Posterior cingulate gyrus (tissue), 11 donors: ENCODE measurements at places on chromosomes 7 and 10.

- DNase-seq, result no peak
These were observed 189.3 kb downstream of the KLF6 start for GRCh38 chr10:3595736-3596135.

DNA sequence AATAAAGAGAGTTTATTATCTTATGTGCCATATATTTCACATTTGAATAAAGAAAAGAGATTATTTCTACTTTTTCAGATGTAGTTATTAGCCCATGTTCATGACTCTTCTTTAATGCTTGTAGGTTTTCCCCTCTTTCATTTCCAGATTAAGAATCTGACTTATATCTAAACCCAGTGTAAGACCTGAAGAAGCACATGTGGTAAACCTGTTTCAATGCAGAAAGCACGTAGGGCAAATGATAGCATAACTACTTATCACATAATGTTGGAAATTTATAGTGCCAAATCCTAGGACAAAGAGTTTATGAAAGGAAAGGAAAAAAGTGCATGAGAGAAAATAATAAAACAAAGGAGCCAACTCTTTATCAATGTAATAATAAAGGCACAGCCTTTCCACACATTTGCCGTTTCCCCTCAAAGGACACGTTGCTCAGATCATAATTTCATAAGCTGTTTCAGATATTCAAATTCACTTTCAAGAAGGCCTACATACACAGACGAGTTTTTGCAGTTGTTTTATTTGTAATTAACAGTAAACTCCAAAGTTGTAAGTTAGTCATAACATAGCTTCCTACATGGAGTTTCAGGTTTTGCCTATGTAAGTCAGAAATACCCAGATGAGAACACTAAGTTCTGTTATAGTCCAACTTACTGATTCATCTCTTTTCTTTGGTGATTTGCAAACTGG, 88.8 kb upstream of the MDFIC start:
- no peak for DNase-seq

GRCh38 chr10:92238586-92239098, 52.2 kb downstream of the CPEB3 start:
- DNase-seq, result no peak

- no peak for DNase-seq
These were observed 166.6 kb downstream of the THSD7A start for GRCh38 chr7:11665357-11665756.

- peak; percentile 35 for DNase-seq
These were observed 21.2 kb downstream of the PDIA4 start for GRCh38 chr7:149007146-149007545.

- DNase-seq, result no peak
These were observed 57.6 kb downstream of the TSPAN15 start for GRCh38 chr10:69508738-69509340.

DNA sequence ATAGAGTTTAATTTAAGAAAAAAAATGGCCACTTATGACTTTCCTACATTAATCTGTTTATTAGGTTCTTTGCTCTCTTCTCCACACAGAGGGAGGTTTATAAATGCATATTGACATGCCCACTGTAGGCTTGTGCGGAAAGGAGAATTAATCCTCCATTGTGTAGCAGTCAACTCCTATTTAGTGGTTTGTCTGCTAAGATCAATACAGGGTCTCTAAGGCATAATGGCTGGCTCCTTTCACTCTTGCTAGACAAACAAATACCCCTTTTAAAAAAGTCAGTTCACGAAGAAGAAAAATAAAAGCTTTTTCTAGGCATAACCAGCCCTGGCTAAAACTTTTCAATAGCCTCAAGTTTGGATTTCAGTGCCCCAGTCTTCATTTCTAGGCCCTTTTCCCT, 141.6 kb downstream of the TSPAN12 start:
- DNase-seq, result no peak

DNA sequence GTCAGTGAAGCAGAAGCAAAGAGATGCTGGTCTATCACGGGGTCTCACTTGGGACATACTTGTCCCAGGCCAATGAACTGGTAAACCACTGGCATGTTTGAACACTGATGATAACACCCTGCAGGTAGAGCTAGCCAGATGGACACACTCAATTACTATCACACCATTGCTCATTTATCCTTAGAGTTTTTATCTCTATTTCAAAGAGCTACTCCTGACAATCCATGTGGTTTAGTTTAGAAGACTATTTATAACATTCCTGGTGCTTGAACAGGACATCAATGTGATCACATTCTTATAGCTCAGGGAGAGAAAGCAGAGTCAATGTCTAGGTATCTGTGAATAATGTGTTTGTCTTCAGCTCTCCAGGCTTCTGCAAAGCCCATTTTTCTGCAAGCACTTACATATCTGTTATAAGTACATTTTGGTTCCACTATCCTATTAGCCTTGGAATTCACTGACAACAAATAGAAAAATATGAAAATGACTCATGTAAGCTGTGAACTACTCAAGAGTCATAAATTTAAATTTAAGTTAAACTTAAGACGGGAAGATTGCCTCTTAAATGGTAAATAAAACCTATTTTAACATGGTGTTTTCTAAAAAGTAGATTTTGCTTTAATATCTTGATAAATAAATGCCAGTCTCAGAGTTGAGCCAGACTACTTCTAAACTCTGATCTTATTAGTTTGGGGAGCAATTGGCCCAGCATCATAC, 106.7 kb upstream of the MBL2 start:
- DNase-seq, result no peak

DNA sequence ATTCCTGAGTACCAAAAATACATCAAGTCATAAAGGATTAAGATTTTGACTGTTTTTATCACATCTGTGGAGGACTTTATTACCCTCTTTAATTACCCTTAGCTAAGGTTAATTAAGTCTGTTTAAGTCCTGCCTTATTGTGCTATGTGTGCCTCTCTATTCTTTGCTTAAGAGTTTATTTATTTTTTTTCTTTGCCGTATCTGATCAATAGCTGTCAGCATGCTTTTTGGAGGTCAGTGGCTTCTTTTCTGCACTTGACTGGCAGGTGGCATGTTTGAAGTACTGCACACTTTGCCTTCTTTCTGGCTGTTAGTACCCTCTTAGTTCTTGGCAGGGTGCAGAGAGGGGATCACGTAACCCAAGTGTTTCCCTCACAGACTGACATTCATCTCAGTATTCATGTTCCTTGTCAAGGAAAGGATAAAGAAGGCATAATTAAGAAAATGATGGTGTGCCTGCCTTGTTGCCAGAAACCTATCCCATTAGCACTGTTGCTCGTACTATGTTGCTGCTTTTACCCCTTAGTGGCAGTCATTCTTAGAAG, 225.8 kb downstream of the EXOC4 start:
- no peak for DNase-seq

DNA sequence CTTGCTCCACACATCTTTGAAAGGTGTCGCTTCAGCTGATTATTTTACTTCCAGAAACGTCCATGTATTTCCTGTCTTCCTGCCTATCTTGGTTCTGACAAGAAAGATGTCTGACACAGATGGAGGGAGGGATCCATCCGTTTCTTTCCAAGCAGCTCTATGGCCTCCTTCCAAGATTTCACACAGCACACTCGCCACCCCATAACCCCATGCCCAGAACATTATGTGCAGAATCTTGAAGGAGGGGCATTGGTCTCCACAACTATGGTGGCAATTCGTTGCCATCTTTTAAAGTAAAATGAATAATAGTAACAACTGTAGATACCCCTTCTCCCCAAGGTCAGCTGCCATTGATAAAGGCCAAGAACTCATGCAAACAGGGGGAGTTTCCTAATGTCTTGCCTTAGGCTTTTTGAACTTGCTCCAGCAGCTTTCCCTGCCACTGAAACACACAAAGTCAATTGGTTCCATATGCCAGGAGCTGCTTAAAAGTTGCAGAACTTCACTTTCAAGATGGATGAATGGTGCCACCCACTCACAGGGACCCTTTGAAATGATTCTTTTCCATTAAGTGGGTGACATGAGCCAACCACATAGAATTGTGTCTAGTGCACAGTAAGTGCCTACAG, 60.0 kb downstream of the VSTM4 start:
- DNase-seq, result no peak

DNA sequence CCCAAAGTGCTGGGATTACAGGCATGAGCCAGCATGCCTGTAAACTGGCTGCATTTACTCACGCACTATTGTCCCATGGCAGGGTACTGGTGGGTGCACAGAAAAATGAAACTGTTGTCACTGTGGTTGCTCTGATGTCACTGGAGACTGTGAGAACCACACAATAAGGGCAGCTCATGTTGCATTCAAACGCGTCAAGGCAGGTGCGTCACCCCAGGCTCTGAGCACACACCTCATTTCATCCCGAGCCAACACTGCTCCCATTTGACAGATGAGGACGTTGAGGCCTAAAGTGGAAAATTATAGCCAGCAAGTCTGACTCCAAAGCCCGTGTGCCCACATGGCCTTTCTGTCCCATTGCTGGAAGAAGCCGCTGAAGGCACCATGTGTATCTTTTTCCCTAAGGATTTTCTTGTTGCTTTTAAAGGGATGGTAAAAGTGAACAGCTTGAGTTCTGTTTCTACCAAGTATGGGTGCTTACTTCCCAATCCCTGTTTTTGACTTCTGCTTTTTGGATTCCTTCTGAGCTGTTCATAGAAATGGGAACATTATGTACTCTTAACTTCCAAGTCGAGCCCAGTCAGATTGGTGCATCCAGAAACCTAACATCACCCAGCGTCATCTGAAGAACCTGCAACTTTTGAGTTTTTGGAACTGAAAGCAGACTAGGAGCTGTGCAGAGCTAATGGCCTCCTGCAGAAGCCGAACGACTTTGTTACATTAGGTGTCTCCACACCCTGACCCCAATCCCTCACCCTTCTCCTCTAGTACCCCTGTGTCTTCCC, 60.1 kb upstream of the CARD11 start:
- DNase-seq, result no peak

DNA sequence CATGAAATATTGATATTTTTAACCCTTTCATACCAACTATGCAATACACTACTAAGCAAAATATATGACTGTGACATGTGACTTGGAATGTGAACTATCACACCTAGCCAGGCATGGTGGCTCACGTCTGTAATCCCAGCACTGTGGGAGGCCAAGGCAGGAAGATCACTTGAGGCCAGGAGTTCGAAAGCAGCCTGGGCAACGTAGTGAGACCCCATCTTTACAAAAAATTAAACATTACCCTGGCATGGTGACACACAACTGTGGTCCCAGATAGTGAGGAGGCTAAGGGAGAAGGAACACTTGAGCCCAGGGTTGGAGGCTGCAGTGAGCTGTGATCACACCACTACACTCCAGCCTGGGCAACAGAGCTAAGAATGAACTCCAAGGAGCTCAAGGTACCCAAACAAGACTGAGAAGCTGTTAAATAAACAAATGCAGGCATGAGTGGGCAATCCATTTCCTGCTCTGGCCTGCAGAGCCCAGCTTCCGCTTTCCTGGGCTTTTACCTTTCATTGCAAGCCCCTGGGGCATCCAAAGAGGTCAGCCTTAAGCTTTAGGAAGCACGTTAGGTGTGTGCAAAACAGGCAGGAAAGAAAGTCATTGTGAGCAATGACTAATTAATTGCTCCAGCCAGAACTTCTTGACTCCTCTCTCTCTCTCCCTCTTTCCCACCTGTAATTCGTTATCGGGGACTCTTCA, 162.1 kb upstream of the FOXK1 start:
- no peak for DNase-seq

- DNase-seq, result no peak
These were observed 43.8 kb upstream of the PRKG1 start for GRCh38 chr10:51030480-51030879.

DNA sequence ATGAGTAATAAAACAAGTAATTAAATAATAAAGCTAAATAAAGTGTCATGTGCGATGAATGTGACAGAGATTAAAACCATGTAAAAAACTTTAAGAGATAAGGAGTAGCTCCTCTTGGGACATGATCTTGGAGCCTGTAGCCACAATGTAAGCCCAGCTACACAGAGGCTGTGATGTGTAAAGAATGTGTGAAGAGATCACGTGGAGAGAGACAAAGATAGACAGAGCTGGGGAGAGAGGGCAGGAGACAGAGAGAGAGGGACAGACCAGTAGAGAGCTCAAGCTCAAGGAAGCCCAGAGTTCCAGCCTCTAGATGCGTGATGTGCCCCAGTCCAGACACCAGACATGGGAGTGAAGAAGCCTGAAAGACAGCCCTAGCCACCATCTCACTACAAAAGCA, 644.1 kb downstream of the TNS3 start:
- no peak for DNase-seq

DNA sequence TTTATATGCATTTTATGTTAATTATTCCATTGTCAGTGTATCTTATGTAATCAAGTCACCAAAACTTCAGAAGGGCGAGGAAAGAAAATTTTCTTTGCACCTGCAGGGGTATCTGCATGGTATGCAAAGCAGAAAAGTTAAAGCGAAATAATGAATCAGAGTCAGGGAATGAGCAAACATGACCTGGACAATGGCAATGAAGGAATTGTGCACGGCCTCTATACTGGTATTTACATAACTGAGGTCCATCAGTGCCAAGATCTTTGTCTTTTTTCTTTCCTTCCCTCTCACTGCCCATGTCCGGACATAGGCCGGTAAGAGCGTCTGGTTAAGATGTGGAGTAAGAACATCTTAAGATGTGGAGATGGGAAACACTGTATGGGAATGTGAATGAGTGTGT, 14.4 kb upstream of the AKR1C3 start:
- no peak for DNase-seq

- no peak for DNase-seq
These were observed 19.8 kb downstream of the IGF2BP3 start for GRCh38 chr7:23450518-23450917.

DNA sequence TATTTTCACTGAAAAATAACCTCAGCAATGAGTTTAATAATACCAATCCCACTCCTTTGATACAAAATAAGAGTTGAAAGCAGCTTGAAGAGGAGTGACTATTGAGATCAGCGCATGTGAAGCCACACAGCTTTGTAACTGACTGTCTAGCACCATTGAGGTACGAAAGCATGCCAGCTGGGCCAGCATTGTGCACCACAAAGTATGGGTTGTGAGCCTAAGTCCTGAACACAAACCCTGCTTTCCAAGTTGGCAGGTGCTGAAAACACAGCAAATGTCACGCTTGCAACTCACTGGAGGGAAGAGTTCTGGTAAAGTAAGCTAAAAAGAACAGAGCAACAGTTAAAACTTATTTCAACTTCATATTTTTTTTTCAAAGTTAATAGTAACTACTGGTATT, 4.0 kb upstream of the FAM53B start:
- DNase-seq, result no peak

- peak; percentile 94 for DNase-seq
These were observed 21.0 kb upstream of the GNA12 start for GRCh38 chr7:2864999-2865670.

DNA sequence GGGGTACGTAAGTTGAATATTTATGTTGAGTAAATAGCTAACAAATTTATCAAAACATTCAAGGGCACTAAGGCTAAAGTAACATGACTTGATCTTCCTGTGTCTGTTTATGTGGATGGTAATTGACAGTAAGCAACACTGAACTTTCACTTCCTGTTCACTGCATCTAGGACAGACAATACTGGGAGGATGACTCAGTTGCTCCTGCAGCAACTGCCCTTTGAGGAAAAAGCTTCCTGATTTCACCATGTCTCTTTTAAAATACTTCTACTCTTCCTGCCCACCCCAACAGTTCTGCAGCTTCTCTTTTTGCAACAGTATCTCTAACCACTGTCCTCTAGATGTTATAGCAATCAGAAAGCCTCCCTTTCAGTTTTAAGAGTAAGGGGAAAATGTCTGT, 76.6 kb upstream of the HGF start:
- no peak for DNase-seq

GRCh38 chr7:97601931-97602457, 129.9 kb upstream of the TAC1 start:
- no peak for DNase-seq

- DNase-seq, result no peak
These were observed 97.3 kb upstream of the GTF2I start for GRCh38 chr7:74560086-74560719.
